Fibroblast of mammary gland (primary cell): ENCODE measurements at places on chromosomes 11 and 22.
A peak's percentile ranks its signal among the peaks of the same experiment; 100 is the strongest.

DNA sequence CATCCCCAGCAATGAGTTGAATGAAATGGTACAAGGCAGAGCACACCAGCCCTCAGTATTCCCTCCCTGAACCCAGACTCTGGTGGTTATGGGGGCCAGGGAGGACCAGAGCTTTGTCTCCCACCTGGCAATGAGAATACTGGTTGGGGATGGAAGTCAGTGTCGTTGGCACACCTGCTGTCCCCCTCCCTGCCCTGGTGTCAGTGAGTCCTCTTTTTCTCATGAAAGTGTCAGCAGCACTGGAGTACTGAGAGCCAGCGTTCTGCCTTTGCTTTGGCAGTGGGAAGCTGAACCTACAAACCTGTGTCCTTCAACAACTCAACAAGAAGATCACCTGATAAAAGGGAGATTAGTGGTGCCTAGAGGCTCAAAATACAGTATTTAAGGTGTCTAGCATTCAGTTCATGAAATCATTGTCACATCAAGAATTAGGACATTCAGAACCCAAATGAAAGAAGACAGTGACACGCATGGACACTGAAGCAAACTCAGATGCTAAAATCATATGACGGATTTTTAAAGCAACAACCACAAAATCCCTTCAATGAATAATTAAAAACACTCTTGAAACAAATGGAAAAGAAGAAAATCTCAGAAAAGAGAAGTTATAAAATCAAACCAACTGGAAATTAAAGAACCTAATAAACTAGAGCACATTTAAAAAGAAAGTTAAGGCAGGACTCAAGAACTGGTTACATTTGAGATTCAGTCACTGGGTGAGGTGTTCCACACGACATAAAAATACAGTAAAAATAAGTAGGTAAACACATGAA, 77.5 kb upstream of the VPREB1 start:
- no peak for DNase-seq

DNA sequence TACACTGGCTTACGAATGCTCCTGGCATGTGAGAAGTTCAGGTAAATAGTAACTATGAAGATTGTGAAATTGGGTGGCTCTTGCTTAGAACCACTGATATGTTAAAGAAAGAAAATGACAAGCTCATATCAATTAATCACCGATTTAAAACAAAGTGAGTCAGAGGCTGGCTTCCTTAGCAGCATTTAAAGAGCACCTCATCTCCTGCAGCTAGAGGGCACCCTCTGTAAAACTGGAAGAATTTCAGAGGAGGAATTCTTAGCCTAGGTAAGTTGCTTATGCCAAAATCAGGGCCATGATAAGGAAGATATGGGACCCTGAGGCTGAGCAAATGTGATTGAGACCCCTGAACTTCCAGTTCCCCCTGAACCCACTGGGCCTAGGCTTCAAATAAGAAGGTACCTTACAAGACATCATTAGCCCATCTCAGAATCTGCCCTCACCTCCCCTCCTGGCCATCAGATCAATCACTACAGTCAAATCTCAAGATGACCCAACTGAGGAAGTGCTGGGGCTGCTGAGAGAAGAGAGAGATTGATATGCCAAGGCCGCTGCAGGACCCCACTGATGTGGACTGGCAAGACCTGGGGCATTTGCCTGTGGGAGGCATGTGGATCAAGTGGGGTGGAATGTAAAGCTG, 8.6 kb upstream of the CD3E start:
- DNase-seq: peak; percentile 47

- peak; percentile 36 for DNase-seq
Observed at GRCh38 chr11:119472856-119473222, 49.9 kb upstream of the THY1 start.

DNA sequence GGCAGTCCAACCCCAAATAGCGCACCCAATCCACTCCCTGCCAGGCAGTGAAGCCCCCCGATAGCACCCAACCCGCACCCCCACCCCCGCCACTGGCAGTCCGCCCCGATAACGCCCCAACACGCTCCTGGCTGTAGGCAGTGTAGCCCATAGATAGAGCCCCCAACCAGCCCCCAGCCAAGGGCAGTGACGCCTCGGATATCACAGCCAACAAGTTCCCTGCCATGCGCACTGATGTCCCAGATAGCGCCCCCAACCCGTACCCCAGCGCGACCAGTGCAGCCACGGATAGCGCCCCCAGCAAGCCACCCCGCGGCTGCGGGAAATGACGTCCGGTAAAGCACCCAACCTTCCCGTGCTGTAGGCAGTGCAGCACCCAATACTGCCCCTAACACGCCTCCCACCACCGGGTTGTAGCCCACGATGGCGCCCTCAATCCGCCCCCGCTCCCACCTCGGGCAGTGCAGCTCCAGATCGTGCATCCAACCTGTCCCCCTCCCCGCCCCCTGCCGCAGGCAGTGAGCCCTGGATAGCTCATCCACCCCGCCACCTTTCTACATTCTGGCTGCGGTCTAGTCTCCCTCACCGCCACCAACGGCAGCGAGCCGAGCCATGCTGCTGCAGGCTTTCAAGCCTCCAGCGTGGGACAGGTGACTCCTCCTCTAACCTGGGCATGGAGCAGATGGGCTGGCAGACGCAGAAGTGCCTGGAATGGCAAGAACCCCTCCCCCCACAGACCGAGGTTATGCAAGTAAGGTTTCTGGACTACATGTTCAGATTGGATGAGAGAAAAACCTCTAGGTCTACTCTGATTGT, 625 bp downstream of the RFPL2 start:
- DNase-seq: no peak

DNA sequence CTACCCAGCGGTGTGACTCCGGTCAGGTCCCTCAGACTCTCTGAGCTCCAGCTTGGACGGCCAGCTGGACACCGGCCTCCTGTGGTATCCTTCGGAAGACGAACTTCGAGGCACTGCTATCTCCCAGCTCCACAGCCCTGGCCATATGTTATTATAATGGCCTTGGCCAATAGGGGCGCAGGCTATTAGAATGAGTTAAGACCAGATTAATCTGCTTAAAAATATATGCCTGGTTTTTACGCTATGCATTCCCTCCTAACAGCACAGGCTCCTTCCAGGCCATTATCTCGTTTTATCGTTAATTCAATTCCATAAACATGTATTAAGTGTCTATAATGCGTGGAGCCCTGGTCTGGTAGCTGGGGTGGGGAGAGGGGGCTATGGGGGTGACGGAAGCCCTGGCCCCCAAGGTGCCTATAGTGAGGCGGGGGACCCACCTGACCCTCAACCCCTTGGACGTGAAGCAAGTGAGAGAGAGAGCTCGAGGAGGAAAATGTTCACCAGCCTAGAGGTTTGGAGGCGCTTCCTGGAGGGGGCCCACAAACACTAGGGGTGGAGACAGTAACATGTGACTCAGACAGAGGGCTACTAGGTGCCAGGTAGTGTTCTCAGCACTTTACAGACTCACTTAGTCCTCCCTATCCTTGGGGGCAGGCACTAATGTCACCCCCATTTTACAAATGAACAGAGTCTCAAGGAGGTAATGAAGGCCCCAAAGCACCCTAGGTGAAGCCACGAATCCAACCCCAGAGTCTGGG, 37.5 kb upstream of the TCF20 start:
- DNase-seq: no peak

- DNase-seq: peak; percentile 49
Observed at GRCh38 chr11:34840736-34841386, 75.3 kb downstream of the APIP start.

DNA sequence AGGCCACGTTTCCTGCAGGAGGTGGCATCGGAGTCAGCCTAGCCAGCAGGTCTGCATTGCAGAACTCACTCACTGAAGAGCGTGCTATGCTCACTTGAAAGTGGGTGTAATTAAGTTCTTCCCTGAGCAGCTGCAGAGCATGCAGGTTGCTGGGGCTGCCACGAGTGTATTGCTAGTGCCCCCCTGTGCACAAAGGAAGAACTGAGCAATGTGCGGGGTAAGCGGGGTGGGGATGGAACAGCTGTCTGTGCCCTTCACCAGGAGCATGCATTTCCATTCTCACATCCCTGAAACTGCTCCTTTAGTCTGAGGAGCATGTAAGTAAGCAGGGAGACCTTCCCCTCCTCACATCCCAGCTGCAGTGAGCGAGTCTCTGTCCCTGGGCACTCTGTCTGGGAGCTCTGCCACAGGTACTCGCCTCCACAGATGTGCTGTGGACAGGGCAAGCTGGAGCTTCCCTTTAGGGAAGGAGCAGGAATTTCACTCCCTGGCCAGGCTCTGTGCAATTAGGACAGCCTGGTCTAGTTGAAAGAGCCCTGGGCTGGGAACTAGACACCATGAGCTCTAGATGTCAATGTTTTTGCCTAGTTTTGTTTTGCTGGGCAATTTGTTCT, 1031.8 kb downstream of the NTM start:
- no peak for DNase-seq

GRCh38 chr11:7893796-7894195, 37.3 kb downstream of the OR10A6 start:
- no peak for DNase-seq
